ENCODE measurements at places on chromosomes 4 and X.

- DNase-seq = peak; percentile 63
These were observed 4.5 kb upstream of the PLCXD1 start for GRCh38 chrX:276581-277201.

DNA sequence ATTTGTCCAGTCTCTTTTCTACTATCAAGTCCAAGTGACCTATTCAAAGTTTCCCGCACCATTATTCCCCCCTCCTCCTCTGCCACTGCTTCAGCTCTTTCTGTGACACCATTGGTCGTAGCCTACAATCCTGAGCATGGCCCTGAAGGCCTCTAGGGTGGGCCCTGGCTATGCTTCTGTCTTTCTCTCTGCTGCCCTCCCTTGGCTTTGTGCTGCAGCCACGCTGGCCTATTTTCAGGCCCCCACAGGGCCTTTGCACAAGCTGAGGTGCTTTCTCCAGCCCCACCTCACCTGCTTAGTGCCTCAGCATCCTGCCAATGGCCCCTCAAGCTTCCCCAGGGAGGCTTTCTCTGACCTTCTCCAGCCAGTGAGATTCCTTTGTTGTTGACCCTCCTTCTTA lies 156.5 kb downstream of the NHS start:
- no peak for DNase-seq

DNA sequence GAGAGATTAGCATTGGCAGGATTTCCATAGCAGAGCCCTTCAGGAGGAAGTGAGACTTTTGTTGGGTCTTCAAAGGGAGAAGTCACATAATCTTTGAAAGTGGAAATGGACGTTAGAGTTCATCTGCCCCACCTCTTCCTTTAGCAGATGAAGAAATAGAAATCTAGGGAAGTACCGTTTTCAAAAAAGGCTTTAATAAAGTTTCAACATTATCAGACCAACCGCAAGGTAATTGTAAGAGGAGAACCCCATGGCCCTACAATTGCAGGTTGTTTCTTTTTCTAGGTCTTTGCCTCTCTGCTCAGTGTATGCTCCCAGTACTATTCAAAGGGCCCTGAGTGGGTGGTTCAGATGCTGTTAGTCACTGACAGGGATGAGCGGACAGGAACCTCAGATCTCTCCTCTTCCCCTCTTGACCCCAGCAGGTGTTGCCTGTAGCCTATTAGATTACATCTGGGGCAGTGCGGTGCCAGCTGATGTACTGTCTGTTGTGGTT lies 48.6 kb upstream of the AP1S2 start:
- DNase-seq = no peak

- DNase-seq = no peak
These were observed 249.6 kb downstream of the COL25A1 start for GRCh38 chr4:109052821-109053220.

- DNase-seq = no peak
These were observed 826 bp upstream of the SCML1 start for GRCh38 chrX:17736478-17736855.
